ENCODE measurements at places on chromosomes 16 and 17.

DNA sequence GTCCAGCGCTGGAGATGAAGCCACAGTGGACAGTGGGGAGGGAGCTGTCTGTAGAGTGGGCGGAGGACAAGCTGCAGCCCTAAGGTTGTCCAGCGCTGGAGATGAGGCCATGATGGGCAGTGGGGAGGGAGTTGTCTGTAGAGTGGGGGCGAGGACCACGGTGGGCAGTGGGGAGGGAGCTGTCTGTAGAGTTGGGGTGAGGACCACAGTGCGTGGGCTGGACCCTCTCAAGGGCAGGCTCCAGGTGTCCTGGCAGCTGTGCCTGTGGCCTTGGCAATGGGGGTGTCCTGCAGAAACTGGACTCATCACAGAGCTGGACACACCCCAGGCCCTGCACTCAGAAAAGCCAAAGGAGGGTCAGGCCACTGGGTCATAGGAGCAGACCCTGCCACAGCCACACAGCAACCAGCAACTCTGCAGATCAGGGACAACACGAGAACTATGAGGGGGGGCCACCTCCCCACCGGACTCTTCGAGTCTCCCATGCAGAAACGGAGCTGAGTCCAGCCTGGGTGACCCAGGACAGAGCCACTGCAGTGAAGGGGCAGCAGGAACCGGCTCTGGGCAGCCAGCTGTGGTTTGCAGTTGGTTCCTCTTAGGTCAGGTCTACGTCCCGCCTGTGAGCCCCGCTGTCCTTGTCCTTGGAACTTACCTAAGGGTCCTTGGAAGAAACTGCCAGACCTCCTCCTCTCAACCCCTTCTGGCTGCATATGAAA lies 33.4 kb upstream of the CBFA2T3 start:
- no peak for DNase-seq

DNA sequence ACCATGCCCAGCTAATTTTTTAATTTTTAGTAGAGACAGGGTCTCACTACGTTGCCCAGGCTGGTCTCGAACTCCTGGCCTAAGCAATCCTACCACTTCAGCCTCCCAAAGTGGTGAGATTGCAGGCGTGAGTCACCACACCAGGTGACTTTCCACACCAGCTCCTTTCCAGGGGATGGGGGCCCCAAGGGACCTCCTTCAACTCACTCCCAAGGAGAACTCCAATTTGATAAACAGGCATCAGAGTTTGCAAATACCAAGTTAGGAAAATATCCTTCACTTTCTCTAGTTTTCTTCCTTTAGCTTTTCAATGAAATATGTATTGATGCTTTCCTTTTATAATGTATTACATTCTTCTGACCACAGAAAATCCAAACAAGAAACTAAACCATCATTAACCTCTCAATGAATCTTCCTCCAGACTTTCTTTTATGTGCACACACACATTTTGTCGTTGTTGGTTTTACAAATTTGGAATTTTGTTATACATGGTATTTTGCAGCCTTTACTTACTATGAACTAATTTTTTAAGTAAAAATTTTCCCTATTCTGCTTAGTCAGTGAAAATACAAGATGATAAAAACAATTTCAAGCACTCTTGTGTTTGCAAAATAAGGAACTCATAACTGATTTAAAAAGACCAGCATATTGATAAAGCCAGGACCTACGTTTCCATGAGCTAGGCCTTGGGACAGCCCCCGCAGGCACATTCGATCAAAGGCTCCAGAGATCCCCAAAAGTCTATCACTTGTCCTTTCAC lies 32.0 kb downstream of the GAS7 start:
- DNase-seq = no peak

GRCh38 chr17:8955021-8955959 lies 10.2 kb downstream of the PIK3R5 start:
- no peak for DNase-seq

- peak; percentile 50 for DNase-seq
These were observed 6.1 kb downstream of the SGSM2 start for GRCh38 chr17:2343421-2343820.

GRCh38 chr16:81657781-81658180 lies 121.3 kb upstream of the PLCG2 start:
- DNase-seq = no peak

Measured in stimulated activated CD8-positive, alpha-beta memory T cell treated with anti-CD3 and anti-CD28 coated beads, Interleukin-4, amount 100 ng/mL, for 24 hours (primary cell).